ENCODE measurements at places on chromosomes 16 and 17.

DNA sequence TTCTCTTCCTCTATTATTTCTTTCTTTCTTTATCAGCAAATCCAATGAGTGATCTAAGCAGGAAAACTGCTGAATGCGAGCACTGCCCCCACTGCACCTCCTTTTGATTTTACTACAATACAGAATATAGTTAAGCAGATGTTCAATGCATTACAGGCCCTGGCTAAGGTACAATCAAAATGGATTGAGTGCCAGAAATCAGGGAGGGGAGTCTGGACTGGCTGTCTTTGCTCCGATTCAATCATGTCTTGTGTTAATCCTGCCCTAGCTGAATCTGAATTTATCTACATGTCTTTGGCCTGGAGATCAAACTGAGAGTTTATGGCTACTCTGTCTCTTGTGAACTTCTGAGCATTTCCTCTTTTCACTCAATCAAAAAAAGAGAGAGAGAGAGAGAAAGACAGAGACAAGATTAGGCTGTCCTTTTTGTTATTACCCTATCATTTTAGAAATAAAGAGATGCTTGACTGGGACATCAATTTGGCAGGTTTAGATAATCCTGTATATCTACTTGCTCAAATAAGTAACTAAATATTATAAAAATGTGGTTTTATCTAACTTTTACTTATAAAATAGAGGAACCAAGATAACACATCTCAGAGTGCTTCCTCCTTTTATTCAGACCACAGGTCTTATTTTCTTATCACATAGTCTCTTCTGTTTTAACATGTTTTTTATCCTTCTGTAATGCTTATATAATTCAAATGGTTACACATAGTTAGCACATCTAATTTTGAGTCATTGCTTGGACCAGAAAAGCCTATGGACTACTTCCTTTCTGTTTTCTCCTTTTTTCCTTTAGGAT lies 656.2 kb downstream of the KCNJ2 start:
- DNase-seq: no peak

DNA sequence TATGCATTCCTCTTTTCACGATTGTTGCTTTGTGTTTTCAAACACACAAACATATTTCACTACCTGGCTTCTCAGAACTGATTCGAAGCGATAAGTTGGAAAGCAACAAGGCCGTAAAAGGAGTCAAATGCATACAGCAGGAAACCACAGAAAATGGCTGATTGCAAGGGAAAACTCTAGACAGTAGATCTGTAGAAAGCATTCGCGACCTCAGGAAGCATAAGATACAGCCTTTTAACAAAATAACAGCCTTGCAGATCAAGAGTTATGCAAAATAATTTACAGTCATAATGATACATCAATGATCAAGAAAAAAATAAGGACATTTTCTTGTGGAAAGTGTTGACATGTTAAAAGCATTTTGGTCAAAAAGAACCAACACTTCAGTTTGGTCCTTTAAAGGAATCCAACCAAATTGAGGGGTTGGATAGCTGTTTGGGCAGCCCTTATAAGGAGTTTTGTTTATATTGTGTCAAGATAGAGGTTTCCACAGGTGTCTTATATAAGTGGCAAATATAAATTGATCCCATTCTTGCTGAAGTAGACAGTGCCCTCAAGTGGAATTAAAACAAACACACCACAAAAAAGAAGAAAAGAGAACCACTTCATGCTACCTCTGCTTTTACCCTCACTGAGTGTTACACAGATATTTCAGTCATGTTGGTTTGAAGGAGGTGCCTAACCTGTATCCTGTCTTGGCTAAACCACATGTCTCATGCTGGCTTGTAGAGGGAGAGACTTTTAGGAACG lies 5.5 kb downstream of the CYLD start:
- no peak for DNase-seq

DNA sequence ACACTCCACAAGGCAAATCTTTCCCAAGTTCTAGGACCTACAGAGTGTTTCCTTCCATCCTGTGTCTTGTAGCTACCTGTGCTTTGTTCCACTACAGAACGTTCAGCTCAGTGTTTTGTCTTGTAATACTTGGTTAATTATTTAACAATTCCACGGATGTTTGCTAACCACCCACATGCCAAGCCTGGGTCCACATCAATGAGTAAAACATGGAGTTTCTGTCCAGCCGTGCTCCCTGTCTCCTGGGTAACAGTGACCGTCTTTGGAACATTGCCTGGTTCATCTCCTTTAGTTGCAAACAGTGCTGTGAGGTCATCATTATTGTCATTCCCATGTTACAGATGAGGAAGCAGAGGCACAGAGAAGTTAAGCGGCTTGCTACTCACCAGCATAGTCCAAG lies 41.3 kb downstream of the IRF8 start:
- no peak for DNase-seq

DNA sequence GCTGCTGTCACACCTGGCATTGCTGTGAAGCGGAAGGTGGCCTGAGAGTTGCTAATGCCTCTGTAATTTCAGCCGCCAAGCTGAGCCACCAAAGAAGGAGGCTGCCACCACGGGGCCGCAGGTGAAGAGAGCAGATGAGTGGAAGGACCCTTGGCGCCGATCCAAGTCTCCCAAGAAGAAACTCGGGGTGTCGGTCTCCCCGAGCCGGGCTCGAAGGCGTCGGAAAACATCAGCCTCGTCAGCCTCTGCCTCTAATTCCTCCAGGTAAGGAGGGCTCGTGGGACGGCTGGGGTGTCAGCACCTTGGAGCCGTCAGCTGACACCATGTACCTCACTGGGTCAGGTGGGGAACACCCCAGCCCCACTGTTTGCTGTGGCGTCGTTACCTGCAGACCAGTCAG lies 16.2 kb upstream of the IL17C start:
- DNase-seq: no peak

- no peak for DNase-seq
Measured at GRCh38 chr17:66975614-66976378, 11.3 kb downstream of the CACNG4 start.

- DNase-seq: no peak
Measured at GRCh38 chr17:9116311-9116835, 95.1 kb downstream of the NTN1 start.

DNA sequence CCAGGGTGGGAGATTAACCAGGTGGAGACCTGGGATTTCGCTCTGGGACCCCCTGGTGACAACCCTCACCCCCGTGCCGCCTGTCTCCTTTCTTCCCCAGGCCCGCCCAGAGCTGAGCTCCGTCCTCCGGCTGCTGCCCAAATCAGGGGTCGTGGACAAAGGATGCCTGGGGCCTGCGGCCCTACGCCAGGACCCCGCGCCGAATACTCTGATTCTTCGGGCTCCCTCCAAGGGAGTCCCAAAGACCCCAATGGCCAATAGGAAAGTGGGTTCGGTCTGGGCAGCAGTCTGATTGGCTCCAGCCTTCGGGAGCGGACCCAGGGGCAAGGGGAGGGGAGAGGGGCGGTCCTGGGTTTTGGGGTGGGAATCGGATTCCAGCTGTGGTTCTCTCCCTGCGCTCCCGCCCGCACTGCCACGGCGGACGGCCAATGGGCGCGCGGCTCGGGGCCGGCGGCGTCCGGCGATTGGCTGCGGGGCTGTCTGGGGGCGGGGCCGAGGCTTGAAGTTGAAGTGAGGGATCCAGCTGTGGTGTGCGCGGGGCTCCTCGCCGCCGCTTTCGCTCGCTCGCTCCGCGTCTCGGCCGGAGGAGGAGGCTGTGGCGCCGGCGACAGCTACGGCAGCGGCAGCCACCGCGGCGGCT lies at the start of gene CACNA1G:
Gene CACNA1G (plus strand): TSS at position 531 of the 640 bp plus-strand sequence. CDS start 745 bp downstream, outside the sequence.
- DNase-seq: no peak

DNA sequence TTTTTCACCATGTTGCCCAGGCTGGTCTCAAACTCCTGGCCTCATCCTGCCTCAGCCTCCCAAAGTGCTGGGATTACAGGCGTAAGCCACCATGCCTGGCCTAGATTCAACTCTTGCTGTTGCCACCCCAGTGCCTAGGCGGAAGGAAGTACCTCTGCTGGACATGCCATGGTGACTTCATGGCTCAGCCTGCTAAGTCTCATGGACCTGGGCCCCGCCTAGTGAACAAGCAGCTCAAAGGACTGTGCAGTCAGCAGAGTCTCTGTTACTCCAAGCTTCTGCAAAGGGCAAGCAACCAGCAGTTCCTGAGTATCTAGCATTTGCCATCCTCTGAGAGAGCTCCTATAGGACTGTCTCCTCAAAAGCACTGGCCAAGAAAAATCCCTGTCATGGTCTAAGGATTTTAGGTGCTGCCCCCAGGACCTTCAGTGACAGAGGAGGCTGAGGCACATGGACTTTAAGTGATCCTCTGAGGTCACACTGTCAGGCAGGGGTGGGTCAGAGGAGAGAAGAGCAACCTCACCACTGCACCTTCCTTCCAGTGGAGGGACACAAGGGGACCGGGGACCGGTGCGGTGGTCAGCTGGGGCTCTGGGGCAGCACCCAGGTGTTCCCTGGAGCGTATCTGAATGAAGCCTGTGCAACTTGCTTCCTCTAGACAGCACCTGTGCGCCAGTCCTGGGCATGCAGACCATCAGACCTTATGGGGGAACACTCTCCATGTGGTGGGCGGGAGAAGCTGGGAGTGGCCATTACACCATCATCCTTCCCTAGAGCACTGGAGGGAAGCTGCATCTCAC lies 71.3 kb downstream of the IL21R start:
- no peak for DNase-seq

- no peak for DNase-seq
Measured at GRCh38 chr16:27859020-27859419, 204.5 kb downstream of the GSG1L start.

Data from AG04449 (cell line).